ENCODE measurements at places on chromosomes 1 and 21.

DNA sequence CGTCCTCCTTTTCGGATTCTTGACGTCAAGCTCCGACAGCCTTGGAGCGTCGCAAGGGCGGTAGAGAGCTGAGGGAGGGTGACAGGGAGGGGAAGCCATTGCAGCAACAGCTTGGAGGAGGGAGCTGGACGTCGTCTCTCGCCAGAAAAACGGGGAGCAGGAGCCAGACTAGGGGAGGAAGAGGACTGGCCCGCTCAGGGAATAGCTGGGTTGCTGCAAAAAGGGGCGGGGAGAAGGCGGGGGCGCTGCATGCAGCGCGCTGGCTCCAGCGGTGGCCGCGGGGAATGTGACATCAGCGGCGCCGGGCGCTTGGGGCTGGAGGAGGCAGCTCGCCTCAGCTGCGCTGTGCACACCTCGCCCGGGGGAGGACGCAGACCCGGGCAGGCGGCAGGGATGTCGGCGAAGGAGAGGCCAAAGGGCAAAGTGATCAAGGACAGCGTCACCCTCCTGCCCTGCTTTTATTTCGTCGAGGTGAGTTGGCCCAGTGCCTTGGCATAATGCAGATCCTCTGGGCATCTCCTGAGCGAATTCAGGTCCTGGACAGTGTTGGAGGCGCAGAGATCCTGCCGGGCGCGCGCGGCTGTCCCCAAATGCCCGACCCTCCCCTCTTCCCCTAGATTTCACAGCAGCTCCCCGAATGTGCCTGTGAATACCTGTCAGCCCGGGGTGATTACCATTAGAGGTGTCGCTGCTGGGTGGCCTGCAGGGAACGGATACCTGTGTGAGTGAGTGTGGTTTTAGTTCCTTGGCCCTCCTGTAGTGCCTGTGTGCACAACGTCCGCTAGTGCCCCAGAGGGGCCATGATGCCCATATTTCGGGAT is at the start of gene PLPPR4:
PLPPR4 (plus strand) TSS at position 292 of the 821 bp plus-strand sequence; CDS start at position 394, 102 bp downstream.
- DNase-seq: no peak

- no peak for DNase-seq
Observed at GRCh38 chr1:167678838-167679237, 42.9 kb upstream of the MPZL1 start.

- DNase-seq: no peak
Observed at GRCh38 chr1:25844536-25845337, 14.5 kb downstream of the AUNIP start.

GRCh38 chr1:191993549-191993948 is 164.7 kb upstream of the RGS18 start:
- no peak for DNase-seq

DNA sequence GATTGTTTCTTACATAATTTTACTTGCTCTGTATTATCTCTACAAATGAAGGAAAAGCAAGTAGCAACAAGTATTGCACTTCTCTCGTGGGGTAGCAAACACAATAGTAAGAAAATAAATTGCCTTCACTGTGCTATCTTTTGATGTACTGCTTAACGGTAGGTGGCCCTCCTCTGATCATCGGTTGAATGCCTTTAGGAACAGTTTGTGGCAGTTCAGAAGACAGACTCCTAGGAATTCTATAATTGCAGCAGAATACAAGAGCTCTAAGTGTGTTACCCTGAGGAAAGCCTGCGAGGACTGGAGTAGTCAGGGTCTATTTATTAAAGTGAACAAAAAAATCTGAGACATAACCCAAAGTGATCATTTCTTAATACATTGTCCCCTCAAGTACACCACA is 1135.9 kb downstream of the KCNT2 start:
- DNase-seq: no peak

DNA sequence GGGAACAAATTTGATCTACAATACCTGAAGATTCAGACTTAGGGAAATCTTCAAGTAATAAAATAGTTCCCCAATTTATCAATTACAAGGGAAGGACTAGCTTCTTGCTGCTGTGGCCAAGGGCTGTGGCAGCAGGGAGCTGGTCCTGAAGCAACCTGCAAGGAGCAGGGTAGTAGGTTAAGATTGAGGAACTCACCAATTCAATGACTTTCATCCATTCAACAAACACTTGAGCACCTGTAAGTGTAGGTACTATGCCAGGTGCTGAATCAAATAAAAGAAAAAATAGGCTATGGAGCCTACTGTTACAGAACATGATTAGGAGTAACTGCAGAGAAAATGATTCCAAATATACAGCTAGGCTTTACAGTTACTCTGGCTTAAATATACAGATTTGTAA is 64.2 kb upstream of the RBM34 start:
- DNase-seq: no peak

DNA sequence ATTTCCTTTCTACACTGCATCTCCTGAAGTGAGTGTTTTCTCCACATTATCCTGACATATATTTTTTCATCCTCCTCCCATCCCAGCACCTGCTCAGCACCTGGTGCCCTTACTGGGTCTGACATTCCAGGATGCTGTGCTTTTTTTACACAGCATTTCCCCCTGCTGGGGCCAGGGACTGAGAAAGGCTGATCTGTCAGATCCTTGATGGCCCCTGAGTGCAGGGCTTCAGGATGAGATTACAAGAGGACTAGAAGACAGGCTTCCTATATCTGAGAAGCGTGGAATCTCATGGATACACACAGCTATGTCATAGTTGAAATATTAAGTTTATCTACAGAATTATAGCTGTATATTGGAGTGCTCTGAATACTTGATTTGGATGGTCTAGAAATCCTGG is 24.4 kb downstream of the RCAN1 start:
- DNase-seq: no peak

- no peak for DNase-seq
Observed at GRCh38 chr1:150765296-150765976, at the start of gene CTSS. Gene CTSS (minus strand): TSS chr1:150765778. CDS start chr1:150764763, 1,015 bp downstream.

DNA sequence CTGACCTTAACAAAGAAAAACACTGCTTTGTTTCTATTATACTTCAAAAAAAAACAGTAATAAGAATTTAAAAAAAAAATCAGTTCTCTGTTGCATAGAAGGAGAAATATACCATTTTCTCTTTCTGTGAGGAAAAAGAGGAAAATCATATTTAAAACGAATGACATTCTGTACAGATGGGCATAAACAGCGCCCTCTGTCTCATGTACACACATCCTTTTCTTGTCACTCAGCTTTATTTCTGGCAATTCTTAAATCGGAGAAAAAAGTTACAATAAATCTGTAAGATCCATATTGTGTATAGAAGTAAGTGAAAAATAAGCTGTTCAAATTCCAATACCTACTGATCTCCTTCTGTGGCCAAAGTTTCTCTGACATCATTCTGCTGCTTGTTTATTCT is 245.4 kb downstream of the SMYD3 start:
- no peak for DNase-seq

DNA sequence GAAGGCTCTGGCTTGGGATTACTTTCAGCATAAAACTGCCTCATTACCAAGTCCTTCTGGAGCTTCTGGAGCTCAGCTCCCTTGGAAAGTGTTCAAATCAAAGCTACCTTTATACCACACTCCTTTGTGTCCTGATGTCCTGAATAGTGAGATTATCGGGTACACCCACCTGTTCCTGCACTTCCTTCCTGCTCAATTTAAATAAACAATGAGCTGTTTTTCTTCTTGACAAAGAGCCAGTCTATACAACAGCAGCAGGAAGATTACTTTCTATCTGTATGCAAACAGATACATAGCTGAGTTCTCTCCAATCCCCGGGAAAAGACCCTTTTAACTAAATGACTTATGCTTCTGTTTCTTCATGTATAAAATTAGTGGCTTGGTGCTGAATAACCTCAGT is 258.0 kb upstream of the FMN2 start:
- DNase-seq: no peak

- no peak for DNase-seq
Observed at GRCh38 chr1:27106561-27107323, 48.2 kb downstream of the SLC9A1 start.

GRCh38 chr1:198901266-198901665 is 262.4 kb downstream of the PTPRC start:
- no peak for DNase-seq

DNA sequence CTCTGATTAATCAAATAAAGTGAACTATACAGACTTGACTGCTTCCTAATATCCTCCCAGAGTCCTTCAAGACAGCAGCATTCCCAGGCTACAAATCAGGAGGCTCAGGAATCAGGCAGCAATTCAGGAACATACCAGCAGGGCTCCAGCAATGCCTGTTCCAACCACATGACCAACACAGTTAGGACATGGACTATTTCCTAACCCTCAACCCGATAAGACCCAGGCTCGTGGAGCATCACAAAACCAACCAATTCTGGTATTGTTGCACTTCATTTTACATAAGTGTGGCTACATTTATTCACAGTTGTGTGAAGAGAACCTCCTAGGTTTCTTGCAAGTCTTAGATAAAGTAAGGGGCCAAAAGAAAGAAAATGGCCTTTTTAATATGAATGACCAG is 546.2 kb upstream of the ADGRL2 start:
- no peak for DNase-seq

GRCh38 chr1:20216574-20216973 is 30.3 kb upstream of the PLA2G2C start:
- no peak for DNase-seq

GRCh38 chr1:2296614-2297013 is 68.5 kb downstream of the SKI start:
- DNase-seq: no peak

DNA sequence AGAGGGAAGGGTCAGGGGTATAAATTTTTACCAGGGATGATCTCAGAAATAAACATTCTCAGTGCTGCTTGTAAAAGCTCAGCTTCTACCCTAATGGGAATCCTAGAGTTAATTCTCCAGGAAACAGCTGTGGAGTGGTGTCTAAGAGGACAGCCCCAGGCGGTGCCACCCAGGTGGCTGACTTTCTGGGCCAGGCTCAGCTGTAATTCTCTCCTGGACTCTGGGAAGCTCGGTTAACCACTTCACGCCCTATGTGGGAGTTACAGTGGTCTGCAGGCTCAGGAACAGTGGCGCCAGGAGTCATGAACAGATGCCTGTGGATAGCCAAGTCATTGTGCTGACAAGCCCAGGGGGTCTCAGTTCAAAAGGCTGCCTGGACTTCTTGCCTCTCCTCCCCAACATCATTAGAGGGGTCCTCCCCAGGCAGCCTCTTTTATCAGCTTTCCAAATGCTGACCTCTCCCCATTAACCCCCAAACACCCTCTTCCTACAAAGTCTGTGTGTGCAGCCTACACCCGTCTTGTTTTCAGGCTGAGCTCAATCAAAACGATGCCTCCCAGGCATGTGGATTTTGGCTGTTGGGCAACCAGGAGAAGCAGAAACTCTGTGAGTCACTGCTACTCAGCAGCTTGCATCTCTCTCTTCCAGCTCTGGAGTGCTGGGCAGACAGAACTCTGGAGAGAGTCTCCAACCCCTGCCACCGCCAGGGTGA is 1.2 kb downstream of the HHIPL2 start:
- DNase-seq: no peak

- DNase-seq: peak; percentile 44
Observed at GRCh38 chr1:156356875-156357534, 12.0 kb upstream of the RHBG start.

DNA sequence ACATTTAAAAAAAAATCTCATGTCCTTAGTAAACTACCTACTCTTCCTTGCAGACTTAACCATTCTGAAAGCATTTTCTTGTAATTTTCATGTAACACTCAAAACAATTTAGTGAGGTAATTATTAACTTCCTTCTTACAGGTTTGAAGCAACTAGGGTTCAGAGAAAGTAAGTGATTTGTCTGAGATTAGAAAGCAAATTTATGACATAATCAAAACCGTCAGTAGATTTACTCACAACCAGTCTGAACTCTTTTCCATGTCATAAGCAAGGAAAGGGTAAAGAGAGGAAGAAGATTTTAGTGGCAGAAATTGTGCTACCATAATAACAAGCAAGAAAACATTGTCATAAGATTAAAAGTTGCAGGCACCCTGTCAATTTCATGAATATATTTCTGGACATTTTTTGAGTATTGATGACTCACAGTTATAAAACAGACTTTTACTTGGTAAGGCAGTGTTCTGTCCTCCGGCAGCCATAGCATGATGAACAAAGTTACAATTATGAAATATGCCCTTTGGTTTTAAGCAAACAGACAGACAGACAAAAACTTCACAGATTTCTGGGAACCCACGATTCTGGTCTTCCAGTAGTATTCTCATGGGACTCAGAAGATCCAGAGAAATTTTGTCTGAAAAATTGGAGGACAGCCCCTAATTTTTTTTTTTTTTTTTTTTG is 707.2 kb downstream of the RWDD3 start:
- DNase-seq: no peak

DNA sequence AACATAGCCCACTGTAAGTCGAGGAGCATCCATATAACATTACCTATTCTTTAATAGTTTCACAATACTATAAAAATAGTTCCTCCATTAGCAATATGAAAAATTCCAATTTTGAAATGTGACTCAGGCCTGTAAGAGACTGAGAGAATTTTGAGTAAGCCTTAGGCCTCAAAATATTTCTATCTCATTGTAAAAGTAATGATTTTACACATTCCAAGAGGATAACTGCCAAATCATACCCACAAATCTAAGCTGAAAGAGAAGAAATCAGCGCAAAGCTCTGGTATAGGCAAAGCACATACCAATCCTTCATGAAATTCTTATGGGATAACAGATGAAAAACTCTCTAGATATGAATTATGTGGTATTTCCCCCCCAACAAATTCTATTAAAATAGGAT is 144.1 kb downstream of the CDC42BPA start:
- no peak for DNase-seq

DNA sequence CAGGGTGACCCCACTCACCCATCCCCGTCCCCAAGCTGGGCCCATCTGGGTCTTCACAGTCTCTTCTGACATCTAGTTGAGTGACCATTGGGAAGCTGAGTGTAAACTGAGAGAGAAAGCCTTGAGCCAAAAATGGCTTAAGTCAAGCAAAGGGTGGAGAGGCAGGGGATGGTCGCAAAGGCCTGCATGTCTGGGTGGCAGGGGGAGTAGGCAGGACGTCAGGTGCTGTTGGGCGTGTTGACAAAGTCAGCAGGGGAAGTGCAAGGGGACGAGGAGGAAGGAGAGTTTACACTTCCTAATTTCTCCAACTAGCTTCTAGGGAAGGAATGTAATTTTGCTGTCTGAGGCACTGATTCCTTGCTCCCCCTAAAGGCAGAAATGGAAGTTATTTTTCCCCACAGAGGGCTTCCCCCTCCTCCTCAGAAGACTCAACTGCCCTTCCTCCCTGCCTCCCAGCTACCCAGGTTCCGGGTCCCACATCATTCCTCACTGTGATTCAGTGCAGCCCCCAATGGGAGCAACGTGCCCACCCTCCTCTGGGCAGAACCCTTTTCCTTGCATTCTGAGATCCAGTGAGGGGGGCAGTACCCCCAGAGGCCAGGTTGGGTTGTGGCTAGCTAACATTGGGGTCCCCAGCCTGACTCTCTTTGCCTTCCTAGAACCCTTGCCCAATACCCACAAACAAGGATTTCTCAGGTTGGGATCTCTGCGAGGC is 1.2 kb upstream of the ADORA1 start:
- DNase-seq: no peak

DNA sequence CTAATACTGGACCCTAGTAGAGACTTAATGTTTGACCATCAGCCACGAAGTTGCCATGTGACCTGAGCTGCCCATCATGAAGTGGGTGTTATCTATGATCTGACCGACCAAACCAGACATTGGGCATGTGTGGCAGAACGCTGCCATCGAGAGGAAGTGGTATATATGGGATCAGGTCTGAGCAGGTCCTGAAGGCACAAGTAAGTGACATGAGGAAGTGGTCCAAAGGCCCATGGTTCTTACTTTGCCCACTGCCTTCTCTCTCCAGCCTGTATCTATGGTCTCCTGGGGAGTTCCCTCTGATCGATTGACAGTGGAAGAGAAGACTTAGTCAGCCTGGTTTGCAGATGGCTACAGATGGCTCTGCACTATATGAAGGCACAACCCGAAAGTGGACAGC is 7.9 kb downstream of the SPSB1 start:
- no peak for DNase-seq

All from stimulated activated CD8-positive, alpha-beta memory T cell treated with anti-CD3 and anti-CD28 coated beads, Interleukin-4, amount 100 ng/mL, for 24 hours (primary cell).